ENCODE measurements at places on chromosomes 16 and 17.

DNA sequence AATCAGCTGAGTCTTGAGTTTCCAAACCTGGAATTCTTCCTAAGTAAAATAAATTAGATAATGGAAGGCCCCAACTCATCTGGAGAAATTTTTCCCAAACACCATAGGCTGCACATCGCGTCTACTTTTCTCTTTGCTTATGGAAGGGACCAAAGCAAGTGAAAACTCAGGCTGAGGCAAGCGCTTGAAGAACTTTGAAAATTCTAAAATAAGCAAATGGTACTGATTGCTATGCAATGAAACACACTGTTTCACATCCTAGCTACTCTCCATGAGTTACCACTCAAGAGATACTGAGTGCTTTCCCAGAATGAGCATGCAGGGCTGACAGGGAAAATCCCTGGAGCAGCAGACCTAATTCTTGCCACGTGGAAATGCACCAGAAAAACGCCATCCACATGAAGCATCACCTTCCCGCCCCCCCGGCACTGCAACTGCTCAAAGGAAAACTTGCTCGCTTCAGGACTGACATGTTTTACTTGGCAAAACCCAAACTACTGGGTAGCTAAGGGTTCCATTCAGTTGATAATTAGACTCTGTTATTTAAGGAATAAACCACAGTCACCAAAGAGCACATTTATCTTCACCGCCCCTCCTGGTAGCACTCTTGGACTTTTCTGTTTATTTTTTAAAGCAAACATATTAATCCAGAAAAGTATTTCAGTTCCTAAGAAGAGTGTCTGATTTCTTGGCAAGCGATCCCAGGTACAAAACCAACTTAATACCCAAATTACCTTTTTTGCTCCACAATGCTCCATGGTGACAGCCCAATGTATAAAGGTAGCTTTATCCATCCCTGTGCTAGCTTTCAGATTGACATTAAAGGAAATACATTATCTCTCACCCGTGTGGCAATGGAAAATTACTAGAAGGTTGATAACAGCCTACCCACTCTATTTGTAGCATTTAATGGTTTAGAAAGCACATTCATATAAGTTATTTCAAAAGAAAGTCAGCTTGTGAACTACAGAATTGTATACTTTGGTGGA is 62.5 kb downstream of the WDR59 start:
- no peak for DNase-seq

- no peak for DNase-seq
Measured at GRCh38 chr16:53176434-53176833, 121.6 kb downstream of the CHD9 start.

DNA sequence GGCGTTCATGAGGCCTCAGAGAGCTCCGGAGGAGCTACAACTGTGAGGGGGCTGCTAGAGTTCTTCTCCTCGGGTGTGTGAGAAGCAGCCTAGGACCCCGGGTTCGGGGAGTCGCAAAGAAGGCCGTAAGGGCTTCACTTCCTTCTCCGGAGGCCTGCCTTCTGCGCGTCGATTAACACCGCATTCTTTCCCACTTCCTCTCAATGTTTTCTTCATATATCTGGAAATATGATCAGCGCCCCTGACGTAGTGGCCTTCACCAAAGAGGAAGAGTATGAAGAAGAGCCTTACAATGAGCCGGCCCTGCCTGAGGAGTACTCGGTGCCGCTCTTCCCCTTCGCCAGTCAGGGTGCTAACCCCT is 449 bp downstream of the SMCR8 start:
- peak; percentile 9 for DNase-seq

DNA sequence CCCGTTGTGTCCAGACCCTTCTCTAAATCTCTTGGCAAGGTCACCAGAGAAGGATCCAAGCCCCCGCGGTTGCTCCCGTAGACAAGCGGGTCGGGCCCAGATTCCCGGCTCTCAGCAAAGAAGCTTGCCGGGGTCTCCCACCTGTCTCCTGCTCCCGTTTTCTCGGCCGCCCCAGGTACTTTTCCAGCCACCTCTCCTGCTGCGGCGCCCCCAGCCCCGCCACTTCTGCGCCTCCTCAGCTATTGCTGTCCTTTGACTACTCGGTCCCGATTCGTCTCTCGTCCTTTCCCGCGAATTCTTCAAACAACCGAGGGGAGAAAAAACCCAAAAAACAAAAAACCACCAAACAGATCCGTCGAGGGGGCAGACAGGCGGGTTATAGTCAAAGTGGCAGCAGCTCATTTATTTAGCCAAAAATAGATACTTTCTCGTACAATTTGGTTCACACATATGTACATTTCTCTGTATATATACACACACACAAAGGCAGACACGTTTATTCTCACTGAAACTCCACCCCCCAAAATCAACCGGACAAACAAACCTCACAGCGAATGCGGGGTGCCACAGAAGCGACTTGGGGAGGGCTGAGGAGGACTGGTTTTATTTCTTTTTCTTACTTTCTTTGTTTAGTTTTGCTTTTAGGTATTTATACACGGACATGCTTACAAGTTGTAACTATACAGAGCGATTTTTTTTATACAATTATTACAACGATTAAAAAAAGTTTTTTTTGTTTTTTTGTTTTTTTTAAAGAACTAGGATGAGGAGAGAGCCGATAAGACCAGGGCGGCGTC is 3.5 kb downstream of the IRX3 start:
- DNase-seq: no peak

- no peak for DNase-seq
Measured at GRCh38 chr17:49554694-49555494, 20.8 kb upstream of the NXPH3 start.

DNA sequence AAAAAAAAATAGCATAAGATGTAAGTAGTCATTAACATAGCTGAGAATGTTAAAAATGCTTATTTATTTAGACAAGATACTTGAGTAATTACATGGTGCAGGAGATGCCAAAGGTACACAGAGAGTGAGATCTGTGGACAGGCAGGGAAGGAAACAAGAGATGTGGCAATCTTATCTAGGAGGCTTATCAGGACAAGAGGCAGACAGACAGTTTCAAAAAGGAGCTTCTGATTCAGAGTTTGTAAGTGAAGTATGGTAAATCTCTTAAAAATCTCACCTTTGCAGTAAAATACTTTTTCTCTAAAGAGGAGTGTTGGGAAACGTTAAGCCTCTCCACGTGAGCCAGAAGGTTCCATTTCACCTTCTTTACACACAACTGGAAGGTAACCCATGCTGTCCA is 19.9 kb upstream of the GHDC start:
- DNase-seq: no peak

DNA sequence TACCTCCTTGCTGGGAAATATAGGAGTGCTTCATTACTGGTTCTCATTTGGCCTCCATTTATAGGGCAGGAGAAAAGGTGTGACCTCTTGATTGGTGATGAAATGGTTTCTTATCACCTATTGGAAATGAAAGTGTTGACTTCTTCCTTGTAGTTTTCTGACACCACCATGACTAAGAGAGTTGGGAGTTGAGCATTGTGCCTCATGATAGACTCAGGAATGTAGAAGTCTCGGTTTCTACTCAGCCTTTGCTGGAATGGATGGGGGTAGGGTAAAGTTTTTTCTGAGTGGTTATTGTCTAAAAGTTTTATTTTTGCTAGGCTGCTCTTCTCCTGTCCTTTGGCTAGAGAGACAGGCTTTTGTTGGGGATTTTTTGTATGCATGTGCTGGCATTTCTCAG is 117.4 kb downstream of the PHKB start:
- peak; percentile 16 for DNase-seq

DNA sequence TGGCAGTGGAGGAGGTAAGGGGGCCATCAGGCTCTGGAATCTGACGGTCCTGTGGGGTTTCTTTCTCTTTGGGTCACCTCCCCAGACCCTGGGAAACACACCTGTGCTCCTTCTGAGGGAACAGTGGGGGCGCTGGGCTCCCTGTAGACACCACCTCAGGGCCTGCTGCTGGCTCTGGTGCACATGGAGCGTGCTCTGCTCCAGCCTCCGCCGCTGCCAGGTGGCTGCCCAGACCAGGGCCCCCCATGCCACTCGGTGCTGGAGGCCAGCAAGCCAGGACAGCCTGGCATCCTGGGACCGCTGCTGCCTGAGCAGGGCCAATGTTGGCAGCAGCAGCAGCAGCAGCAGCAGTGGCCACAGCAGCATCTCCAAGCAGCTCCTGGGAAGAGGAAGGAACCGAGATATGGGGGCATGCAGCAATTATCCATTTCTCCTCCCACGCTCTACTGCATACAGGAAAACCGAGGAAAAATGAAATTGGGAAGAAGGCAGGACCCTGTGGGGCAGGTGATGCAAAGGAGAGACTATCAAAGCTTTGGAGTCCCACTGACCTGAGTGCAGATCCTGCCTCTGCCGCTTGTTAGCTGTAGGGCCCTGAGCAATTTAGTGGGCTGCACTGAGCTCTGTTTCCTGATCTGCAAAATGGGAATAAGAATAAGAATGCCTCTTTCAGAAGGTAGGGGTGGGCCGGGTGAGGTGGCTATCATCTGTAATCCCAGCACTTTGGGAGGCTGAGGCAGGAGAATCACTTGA is 902 bp downstream of the GHDC start:
- no peak for DNase-seq

DNA sequence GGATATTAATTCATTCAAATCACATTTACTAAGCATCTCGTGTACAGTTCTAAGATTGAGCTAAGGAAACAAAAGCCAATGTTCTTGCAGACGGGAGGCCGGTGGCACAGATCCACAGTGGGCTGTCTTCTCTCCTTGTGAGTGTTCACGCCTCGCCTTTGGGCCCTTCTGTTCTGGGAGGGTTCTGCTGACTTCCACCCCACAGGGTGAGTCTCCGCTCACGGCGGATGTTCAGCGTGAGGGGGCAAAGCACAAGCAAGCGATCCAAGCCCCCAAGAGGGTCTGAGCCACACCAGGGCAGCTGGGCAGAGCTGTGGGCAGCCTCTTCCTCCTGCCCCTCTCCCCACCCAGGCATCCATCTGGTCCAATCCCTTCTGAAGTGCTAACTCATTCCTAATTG is 84.3 kb upstream of the DOC2B start:
- DNase-seq: no peak

GRCh38 chr17:20779521-20779920 is 200.0 kb downstream of the CDRT15L2 start:
- DNase-seq: no peak

- DNase-seq: no peak
Measured at GRCh38 chr16:188674-189073, 8.4 kb downstream of the HBQ1 start.

GRCh38 chr17:9845306-9845705 is 19.6 kb downstream of the GLP2R start:
- no peak for DNase-seq

DNA sequence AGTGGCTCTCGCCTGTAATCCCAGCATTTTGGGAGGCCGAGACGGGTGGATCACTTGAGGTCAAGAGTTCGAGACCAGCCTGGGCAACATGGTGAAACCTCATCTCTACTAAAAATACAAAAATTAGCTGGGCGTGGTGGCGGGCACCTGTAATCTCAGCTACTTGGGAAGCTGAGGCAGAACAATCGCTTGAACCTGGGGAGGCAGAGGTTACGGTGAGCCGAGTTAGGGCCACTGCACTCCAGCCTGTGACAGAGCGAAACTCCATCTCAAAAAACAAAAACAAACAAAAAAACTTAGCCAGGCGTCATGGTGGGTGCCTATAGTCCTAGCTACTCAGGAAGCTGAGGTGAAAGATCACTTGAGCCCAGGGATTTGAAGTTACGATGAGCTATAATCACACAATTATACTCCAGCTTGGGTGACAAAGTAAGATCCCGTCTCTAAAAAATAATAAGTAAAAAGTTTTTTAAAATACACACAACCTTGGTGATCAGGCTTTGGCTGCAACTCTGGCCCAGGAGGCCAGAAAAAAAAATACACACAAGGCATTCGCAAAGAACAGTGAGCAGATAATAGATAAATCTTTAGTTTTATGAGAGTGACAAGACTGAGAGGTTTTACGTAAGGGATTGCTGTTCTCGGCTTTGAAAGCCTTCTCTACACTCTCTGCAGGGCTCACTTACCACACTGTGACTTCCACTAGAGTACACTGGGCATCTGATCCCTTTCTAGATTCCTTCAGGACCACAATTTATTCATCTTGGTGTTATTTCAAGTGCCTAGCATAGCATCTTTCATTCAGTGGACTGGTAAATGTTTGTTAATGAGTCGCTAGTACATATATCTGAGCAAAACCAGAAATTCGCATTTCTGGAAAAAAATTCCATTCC is 5.9 kb downstream of the GSPT1 start:
- DNase-seq: no peak

- no peak for DNase-seq
Measured at GRCh38 chr17:46759141-46759540, 59.4 kb downstream of the WNT3 start.

DNA sequence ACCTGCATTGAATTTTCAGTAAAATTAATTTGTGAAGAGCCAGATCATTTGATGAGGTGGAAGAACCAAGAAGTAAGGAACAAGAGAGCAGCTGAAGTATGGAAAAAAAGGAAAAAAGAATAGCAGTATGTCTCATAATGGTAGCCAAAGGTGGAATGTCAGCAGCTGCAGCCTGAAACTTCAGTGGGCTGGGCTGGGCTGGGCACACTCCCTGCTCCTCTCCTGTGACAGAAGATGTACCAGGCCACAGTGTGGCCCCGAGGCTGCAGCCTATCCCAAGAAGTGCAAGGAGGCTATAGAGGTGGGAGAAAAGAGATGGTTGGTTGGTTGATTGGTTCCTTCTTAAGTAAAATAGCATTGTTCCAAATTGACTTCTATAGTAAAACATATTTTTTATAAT is 84.5 kb downstream of the TNRC6C start:
- no peak for DNase-seq

DNA sequence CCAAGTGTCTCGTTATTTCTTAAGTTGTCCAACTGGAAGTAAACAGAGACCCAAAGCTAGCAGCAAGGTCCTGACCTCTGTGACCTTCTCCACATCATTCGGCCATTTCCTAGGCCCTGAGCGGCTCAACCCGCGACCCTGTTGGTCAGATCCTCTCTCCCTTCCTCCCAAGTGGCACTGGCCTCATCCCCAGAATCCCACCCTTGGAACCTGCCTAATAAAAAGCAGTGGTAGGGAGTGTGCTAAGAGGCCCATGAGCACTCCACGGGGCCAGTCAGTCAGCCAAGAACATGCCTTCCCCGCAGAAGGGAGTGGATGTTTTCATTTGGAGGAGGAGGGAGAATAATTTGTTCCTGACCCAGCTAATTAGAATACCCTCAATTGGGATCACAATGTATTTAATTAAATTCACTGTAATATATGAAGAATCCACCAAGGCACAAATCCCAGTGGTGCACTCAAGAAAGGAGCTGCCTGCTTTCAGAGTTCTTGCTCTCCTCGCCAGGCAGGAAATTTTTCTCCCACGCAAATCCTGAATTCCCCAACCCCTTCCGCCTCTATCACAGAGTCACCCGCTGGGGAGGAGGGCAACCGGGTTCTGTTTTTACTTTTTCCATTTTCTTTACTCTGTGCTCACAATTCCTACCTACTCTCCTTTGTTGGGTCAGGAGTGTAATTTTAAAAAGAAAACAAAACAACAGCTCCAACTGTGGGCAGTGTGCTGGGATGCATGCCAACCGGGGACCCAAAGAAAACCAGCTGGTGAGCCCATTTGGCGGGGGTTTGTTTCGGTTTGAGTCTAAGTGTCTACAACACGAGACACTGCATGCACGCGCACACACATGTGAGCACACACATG is 153.4 kb downstream of the ZFHX3 start:
- DNase-seq: no peak

GRCh38 chr16:4525069-4525468 is 13.5 kb downstream of the CDIP1 start:
- no peak for DNase-seq

- no peak for DNase-seq
Measured at GRCh38 chr17:32953045-32953444, 25.1 kb downstream of the TMEM98 start.

Data from RWPE1 (cell line).